Stimulated activated naive CD4-positive, alpha-beta T cell (primary cell): ENCODE measurements at places on chromosomes 6 and 20.

GRCh38 chr6:35239581-35239980 lies 20.0 kb upstream of the ZNF76 start:
- no peak for DNase-seq

GRCh38 chr6:27873021-27873940 lies 38.9 kb downstream of the OR2B2 start:
- peak; percentile 75 for DNase-seq

GRCh38 chr6:73695619-73696421 lies at the start of gene CD109:
Gene CD109, plus strand, starts transcription at chr6:73696203. Its CDS starts 13 bp downstream, at chr6:73696216.
- DNase-seq = peak; percentile 55

DNA sequence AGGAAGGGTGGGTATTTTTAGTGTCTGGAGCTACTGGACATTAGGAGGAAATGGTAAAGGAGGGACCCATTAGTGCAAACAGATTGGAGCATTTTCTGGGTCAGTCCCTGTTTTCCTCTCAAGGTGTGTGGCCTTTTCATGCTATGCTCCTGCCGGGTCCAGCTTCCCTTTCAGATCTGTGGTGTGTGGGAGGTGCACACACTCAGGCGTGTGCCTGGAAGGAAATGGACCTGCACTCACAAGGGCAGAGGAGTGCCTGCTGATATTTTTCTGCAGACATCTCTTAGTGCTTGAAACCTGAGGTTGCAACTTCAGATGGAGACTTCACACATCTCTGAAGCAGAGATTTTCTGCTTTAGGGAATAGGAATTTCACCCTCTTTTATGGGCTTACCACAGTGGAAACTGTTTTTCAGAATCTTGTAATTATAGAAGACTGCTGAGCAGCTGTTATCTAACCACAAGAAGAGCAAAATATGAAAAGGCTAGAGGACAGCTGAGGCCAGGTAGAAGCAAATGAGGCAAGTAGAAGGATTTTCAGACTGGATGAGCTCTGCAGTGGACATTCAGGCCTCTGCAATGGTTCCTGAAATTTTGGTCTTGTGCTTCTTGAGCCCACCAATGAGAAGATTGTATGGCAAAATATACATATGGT lies 764.3 kb downstream of the QKI start:
- no peak for DNase-seq

DNA sequence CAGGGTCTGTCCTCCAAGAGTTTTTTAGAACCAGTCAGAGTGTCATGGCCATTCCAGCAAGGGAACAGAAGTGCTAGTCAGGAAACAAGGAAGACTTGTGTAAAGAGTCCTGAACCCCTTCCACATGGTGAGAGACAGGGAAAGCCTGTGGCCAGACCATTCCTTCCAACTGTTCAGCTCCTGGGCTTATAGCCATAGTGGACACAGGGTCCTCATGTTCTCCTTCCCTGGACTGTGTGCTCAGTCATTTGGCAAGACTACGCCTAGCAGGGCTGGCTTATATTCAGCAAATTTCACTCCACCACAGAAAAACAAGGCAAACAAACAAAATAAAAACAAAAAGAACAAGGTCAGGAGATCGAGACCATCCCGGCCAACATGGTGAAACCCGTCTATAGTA lies 60.5 kb downstream of the NRN1 start:
- DNase-seq = no peak
